ENCODE measurements at places on chromosomes 1 and 21. TPM values are rescaled to one million over a fixed set of nuclear protein-coding genes. Genes with fewer than 3 reads are reported as not detected.

FCGR2B gene
- total RNA-seq: not detected

NUF2 gene
- 7.6 TPM for total RNA-seq

CLCA4 gene
- not detected for total RNA-seq

LAX1 gene
- total RNA-seq: 0.13 TPM
